ENCODE measurements at places on chromosomes 11 and 22.

GRCh38 chr22:40180403-40180802, 2.7 kb downstream of the TNRC6B start:
- DNase-seq, result no peak

- no peak for DNase-seq
These were observed 32.3 kb downstream of the LINC01488 start for GRCh38 chr11:69513663-69514224.

DNA sequence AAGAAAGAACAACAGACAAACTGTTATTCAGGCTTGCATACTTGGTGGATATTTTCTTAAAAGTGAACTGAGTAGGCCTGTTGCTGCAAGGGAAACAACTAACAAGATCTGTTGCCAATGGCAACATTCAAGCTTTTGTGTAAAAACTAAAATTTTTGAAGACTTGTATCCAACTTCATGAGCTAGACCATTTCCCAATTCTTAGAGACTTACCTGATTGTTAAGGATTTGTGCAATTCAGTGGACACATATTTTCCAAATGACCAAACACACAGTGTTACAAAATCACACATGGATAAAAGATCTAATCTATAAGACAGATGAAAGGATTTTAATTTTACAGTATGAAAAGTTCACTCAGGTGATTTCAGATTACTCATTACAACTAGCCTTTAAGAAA, 564.1 kb downstream of the CNTN5 start:
- no peak for DNase-seq

DNA sequence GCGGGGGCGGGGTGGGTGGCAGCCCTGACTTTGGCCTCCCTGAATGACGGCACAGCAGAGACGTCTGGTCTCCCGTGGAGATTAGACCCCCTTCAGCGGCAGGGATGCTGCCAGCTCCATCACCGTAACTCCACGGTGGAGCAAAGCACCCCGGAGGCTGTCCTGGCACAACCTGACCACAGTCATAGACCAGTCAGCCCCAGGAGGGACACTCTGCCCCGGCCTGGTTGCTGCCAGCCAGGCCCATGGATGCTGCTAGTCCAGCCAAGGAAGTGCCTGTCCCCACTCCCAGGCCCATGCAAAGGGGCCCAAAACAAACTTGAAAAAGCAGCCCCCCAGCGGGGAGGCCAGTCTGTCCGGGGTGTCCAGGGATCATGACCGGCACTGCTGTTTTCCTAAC, 11.5 kb upstream of the ANO1 start:
- DNase-seq, result no peak

DNA sequence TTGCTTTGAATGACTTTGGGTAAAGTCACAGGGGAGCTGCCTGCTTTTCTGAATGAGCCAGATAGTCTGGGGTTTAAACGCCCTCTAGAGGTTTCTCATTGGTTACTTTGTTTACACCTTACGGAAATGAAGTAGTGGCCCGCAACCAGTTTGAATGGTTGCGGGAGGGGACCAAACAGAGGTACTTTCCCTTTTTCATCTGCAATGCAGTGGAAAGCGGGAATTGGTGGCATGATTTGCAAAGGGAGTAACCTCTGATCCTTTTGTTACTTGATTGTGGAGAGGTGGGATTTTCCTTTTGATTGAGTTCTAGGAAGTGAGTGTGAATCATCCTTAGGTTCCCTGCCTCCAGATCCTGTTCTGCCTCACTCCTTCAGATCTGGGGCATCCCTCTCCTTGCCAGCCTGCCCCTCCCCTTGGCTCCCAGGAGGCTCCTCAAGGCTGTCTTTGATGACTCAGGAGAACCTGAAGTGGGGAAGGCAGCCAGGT, 15.9 kb upstream of the GLYATL1 start:
- DNase-seq, result no peak

DNA sequence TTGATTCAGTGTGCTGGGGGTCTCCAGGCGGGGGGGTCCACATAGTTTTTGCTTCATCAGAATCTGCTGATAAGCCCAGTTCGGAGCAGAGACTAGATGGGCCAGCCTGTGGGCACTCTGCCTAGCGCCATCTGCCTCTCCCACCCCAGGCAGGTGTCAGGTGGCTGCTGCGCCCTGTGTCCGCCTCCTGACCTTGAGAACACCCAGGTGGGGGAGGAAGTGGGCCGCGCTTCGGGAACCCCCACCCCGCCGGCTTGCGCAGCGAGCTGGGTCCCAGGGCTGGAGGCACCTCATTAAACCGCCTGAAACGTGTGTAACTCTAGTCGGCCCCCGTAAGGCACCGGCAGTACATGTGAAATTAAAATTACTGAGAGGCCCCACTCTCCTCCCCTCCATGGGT, 113.6 kb downstream of the KCNQ1 start:
- no peak for DNase-seq

DNA sequence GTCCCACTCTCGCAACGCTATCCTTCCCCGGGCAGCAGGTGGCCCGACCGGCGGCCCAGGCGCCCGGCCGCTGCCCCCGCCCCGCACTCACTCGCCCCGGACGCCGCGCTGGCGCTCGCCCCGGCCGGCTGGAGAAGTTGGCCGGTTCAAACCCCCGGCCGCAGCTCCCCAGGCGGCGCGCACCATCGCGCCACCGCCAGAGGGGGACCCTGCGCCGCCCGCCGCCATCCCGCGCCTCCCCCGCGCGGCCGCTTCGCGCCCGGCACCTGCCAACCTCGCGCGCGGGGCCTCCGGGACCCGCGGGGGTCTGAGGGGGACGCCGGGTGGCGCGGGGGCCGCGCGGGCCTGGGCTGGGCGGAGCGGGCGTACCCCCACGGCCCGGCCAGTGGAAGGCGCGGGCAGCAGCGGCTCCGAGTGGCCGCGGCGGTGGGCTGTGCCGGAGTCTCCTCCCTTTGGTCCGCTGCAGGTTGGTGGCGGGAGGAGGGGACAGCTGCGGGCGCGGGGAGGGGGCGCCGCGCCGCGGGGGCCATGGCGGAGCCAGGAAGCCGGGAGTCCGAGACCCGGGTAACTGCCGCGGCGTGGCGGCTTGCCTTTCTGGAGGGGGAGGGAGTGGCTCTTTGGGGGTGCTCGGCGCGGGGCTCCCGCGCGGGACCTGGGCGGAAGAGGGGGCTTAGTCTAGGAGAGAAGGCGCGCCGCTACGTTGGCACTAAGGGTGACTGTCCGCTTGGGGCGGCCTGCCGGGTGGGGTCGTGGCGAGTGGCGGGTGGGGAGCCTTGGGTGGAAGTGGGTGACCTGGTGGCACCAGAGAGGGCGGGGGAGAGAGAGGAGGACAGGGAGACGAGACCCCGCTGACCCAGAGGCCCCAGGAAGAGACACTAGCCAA, at the start of the genes MPST and TST:
TSS of gene MPST (plus strand) at position 434 of the 883 bp plus-strand sequence. CDS start at position 529, 95 bp downstream.
TSS of gene TST (minus strand) at position 139 of the 883 bp plus-strand sequence. CDS start 715 bp downstream, outside the sequence.
- peak; percentile 50 for DNase-seq
